ENCODE measurements at places on chromosomes 16 and 17.

GRCh38 chr17:20116683-20117309 lies 107.6 kb downstream of the SPECC1 start:
- peak; percentile 46 for DNase-seq

DNA sequence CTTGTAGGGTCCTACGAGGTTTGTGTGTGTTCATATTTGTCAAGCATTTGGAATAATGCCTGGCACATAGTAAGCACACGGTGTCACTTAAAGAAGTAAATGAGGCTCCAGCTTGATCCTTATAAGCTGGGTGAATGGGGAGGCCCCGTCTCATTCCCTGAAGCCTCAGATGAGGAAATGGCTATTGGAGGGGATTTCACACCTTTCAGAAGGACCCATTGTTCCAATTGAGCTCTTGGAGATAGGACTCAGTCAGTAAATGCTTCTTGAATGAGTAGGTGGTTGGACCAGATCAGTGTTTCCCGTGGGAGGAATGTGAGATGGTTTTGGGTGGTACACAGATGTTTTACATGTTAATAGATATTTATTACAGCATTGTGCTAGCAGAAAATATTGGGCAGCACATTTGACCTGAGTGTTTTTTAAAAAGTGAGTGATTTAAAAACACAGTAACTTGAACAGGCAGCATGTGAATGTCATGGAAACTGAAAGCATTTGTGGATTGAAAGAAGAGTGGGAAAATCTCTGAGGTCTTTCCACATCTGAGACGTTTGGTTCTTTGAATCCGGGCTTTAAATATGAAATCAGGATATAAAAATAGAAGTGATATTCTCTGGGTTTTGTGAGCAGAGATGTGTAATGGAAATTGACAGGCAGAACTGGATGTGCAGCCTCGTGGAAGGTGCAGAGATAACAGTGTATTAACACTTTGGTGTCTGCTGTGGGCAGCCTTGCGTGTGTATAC lies 36.4 kb upstream of the ARHGAP17 start:
- peak; percentile 92 for DNase-seq

DNA sequence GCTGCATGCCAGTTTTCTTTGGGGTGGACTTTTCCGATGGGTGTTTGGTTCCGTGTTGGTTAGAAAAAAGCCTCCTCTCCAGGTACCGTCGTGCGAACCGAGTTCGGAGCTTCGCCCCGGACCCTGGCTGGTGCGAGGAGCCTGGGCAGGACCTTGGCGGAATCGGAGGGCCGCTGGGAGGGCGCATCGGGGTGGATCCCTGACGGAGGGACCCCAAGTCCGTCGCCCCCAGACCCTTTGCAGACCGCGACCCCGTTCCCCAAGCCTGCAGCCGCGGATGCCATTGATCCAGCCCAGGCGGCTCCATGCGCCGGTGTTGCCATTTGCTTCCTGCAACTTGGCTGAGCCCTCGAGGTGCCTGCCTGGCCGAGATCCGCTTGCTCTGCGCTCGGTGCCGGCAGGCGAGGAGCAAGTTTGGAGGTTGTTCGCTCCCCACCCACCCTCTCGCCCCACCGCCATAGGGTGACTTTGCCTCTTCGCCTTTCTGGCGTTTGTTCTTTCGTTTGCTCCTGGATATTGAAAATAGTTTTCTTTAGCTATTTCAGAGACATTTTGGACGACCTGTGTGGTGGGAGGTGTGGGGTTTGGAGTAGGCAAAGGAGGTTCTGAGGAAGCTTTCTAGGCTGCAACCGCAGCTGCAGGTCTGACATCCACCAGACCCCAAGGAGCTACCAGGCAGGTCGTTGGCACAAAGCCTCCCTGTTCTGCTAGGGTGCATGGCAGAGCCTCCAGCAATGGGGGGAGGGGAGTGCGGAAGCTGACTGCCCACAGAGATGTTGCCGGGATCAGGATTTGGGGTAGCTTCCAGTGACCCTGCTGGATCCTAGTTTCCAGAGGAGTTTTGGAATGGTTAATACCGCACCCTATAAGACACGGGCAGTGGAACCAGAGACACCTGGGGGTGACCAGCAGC lies 58.2 kb downstream of the RAP1GAP2 start:
- no peak for DNase-seq

- no peak for DNase-seq
These were observed 22.8 kb downstream of the ITGB3 start for GRCh38 chr17:47276444-47276843.

DNA sequence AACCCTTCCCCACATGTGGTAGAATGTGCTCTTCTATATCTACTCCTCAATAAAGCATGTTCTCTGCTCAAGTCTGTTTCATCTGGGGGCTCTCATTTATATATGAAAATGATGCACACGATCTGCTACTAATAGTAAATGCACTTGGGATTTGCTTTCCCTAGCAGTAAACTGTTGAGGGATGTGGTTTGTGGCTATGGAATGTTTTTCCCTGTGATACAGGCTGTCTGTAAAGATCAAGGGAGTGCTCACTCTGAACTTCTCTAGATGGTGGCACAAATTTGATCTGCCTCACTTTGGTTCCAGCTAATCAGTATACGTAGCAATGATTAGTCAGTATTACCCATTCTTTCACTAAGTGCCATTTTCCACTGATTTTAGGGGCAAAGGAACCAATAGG lies 18.8 kb downstream of the TAC4 start:
- DNase-seq, result no peak

DNA sequence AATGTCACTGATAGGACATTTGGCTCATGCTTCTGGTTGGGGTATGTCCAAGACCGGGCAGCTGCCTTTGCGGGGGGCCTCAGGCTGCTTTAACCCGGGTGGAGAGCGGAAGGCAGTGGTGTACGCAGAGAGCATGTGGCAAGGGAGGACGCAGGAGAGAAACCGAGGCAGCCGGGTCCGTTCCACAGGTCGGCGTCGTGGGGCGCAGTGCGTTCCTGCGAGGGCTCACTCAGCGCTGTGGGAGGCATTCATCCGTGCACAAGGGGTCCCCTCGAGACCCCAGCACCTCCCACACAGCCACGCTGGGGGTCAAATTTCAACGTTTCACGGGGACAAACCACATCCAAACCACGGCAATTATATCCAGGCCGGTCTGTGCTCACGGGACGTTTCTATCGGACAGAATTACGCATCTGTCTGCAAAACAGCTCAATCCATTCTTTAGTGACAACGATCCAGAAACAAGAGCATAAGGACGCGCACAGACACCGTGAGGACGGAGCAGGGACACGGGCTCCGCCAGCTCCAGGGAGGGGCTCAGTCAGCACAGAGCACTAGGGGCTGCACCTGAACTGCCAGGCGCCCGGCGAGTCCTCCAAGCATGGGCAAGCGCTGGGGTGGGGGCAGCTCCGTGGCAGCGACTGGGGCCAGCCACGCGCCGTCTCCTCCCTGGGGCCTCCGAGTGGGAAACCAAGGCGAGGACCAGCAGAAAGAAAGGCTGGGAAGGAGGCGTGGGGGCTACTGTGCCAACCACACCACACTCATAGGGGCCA lies 108.4 kb upstream of the METRNL start:
- no peak for DNase-seq

GRCh38 chr16:49312389-49312985 lies 30.8 kb upstream of the CBLN1 start:
- DNase-seq, result no peak

DNA sequence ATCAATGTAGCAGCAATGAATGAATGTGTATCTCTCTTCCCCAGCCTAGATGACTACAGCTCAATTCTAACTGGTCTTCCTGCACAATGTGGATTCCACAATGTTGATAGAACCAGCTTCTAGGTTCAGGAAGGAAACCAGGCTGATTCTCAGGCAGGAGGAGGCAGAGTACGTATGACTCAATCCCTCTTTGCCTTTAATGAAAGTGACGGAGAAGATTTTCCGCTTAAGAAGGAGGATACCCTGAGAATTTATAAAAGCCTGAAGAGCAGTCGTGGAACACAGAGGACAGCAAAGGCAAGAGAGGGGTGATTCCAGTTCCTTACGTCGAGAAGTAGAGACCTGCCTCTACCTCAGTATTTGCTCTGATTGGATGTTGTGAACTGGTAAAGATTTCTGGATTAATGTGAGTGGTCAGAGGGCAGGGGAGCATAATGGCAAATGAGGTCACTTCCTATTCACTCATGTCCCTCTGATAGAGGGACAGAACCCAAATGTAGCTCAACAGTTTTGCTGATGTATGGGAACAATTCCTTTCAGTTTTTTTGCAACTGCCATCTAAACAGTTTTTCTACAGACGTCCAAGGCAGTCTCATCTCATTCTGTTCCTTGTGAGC lies 15.0 kb upstream of the SLC16A11 start:
- DNase-seq, result no peak

GRCh38 chr17:81558941-81559806 lies 7.0 kb upstream of the FAAP100 start:
- no peak for DNase-seq

- no peak for DNase-seq
These were observed 11.8 kb downstream of the CNGB1 start for GRCh38 chr16:57959121-57959520.
